ENCODE measurements at places on chromosomes 7 and 10.

DNA sequence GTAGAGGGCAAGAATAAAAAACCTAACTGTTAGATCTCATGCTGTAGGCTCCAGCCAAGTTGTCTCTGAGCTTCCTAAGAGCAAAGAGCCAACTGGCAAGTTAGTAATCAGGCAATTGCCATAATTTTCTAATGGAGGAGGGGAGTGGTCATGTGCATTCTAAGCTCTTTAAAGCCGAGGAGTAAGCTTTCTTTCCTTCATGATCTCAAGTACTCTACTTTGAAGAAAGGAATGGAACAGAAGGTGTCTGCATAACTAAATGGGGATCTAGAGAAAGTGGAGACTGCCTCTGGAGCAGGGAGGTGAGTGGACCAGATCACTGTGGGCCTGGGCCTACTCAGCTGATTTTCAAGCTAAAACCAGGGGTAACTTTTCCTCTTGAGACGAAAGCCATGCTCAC, 37.7 kb upstream of the TOMM7 start:
- DNase-seq: no peak

DNA sequence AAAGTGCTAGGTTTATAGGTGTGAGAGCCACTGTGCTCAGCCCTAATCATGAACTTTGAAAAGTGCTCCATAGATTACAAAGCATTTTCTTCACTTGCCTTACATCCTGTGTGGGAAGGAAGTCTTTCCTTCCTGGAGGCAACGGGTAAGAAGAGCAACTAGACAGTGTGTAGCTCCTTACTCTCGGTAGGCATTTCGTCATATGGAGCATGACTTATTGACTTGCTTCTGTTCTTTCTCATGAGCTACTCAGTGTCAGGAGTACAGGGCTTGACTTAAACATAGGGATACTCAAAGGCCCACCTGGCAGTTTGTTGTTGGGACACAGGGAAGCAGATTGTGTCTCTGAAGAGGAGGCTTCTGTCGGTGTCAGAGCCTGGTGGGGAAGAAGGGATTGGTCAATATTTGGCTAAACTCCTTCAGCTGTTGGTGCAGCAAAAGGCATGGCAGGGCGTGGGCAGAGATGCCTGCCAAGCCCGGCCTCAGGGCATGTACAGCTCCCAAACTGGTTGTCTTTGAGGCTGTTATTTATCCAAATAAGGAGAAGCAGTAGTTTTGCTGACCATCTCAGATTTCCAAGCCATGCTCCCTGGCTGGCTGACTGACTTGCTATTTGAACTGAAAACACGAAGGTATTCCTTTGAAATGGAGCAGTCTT, 248.9 kb downstream of the KIAA1217 start:
- peak; percentile 73 for DNase-seq

DNA sequence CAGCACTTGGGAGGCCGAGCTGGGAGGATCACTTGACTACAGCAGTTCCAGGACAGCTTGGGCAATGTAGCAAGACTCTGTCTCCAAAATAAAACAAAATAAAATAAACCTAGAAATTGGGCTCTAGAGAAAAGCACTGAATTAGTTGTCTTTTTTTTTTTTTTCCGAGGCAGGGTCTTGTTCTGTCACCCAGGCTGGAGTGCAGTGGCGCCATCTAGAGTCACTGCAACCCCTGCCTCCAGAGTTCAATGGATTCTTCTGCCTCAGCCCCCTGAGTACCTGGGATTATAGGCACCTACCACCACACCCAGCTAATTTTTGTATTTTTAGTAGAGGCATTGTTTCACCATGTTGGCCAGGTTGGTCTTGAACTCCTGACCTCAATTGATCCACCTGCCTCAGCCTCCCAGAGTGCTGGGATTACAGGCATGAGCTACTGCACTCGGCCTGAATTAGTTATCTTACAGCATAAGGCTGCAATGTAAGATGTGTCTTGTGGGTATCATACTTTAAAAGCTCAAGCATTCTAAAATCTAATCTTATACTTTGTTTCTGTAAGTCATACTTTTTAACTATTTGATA, 12.8 kb downstream of the MEIG1 start:
- DNase-seq: peak; percentile 70

DNA sequence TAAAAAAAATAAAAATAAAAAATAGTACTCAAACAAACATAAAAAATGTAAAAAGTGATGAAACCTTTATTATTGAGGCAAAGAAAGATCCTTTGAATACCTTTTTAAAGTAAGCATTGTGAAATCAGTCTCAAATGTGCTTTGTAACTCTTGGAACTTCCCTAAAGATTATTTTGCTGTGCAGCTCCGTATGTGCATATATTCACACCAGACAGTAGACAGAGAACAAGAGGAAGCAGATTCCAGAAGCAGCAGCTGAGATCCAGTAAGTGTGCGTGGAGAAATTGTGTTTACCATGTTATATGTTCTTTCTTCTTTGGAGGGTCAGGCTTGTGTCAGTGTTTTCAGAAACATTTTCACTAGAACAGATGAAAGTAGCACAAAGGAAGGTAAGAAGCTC, 324.9 kb downstream of the AGMO start:
- DNase-seq: no peak

- DNase-seq: no peak
These were observed 11.6 kb downstream of the ZDHHC6 start for GRCh38 chr10:112434988-112435619.

- DNase-seq: peak; percentile 68
These were observed 10.3 kb upstream of the STK17A start for GRCh38 chr7:43572516-43573049.

DNA sequence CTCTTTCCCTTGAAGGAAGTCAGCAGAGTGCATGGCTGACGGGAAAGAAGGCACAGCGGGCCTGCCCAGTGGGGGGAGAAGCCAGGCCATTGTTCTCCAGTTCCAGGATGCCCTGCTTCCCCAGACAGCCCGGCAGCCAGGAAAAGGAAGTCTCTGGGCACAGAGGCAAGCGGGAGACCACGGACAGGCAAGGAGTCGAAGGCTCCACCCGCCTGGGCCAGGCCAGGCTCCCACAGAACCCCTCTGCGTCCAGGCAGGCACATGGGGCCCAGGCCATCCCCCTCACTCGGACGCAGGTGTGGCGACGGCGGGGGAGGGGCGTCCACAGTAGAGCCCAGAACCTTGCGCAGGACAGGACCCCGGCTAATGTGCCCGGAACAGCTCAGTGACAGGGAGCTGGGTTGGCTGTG, 8.7 kb downstream of the GPR146 start:
- DNase-seq: no peak

DNA sequence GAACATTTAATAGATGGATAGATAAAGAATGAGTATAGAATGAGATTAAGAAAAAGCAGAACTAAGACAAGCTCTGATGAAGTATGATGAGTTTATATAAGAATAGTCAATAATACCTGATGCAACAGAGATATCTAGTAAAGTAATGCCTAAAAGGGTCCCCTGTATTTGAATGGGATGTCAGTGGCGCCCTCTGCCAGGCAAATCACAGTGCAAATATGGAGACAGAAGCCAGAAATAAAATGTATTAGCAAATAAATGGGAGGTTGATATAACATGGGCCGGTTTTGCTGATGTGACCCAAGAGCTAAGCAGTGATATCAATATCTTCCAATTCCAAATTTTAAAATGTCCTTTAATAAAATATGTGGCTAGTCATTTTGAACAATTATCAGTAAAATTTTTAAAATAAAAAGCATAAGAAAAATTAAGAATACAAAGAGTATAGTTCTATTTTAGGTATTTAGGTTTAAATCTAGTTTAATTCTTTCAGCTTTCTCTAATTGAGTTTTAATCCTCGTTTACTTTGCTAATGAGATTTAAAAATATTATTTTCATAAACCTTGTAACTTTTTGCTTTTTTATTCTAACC, 62.6 kb downstream of the ADK start:
- no peak for DNase-seq

- DNase-seq: no peak
These were observed 108.9 kb downstream of the ITGB8 start for GRCh38 chr7:20439416-20440185.
